ENCODE measurements at places on chromosomes 3 and 15.

- no peak for DNase-seq
These were observed 217.9 kb upstream of the THBS1 start for GRCh38 chr15:39362821-39363561.

DNA sequence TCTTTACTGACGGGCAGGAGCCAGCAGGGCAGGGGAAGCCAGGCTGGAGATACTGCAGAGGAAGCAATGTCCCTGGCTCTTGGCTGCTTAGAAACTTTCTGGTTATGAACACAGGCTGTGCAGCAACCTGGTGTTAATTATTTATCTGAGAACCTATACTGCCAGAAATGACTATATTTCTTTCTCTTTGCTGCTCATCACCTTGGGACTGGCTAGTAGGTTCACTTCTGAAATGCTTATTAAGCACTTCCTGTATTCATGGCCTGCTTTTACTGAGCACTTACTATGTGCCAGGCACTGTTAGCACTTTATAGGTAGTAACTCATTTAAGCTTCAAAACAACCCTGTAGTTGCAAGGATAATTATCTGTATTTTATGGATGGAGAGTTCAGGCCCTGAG lies 57.6 kb downstream of the RAB11A start:
- DNase-seq: no peak

DNA sequence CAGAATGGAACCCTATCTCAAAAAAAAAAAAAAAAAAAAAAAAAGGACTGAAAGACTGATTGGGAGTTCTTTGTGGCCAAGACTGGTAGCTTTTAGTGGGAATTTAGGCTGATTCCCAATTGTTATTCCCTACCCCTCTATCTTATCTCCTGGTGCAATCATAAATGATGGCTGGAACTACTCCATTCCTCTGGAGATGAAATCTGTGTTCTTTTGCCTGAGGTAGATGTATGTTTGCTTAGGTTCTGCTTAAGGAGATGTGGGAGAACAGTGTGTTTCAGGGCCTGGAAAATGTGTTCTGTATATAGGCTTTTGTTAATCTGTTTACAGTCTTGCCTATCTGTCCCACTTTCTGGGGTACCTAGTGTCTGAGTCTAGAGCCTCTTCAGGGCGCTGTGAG lies 19.5 kb downstream of the UBE2Q2 start:
- DNase-seq: no peak

GRCh38 chr15:92614301-92614700 lies 41.3 kb downstream of the FAM174B start:
- DNase-seq: no peak

DNA sequence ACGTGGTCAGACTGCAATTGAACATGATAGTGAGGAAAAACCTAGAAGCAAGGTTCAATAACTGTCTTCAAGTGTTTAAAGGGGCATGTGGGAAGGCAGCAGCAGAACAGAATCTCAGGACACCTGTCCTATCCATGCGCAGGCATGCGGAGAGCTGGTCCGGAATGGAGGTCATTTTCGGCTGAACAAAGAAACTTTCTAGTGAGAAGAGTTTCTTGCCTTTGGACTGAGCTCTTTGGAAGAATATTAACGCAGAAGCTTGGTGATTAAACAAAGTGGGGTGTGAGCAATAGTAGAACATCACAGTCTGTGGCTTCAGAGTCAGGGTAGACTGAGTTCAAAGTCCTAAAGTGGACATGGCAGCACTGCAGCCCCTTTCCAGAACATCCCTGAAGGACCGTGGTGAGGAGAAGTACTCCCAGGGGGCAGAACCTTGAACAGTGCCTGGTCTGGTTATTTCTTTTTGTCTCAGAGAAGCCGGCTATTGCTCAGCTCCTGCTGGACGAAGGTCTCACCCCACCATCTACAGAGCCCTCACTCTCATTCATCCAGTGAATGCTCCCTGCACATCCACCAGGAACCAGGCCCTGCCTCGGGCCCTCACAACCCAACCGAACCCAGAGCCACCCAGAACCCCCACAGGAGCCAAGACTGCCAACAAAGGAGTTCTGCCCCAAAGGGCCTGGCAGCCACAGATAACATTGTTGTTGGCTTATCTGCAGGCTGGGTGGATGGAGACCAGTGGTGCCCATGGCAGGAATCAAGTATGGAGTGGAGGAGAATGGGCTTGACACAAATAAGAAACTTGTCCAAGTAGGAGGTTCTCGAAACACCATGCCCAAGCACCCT lies 2.8 kb upstream of the SSUH2 start:
- DNase-seq: no peak

DNA sequence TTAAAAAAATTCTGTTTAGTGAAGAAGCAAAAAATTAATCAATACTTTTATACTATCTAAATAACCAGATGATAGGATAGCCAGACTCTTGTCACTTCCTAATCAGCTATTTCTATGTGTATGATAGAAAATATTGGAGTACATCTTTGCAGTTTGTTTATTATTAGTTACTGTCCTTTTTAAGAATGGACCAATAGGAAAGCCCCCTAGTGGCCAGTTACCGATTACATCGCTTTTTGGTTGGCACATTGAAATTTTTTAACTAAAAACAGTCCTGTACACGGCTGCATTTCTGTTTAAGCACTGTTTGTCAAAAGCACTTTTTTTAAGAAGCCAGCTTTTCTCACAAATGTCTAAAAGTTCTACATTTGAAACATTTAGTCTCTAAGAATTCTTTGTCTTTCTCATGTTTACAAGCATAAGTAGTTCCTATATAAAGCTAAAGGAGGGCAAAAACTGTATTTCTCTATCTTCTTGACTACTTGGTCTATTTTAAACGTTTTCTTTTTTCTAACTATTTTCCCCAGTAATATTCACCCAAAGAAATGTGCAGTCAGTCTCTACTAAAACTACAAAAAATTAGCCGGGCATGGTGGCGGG lies 253.2 kb upstream of the LRTM1 start:
- DNase-seq: no peak

DNA sequence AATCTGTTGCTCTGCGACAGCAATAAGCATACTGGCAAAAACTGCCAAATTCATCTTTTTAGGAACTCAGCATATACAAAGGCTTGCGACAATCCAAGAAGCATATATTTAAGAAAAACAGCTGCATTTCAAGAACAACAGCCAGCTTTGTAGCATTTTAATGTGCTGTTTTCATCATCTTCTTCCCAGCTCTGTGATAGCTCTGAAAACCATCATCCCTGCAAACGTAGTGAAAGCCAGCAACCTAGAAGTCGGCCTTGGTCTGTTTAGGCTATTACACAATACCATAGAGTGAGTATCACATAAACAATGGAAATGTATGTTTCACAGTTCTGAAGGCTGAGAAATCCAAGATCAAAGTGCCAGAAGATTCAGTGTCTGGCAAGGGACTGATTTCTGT lies 187.5 kb downstream of the NAALADL2 start:
- DNase-seq: no peak

- DNase-seq: no peak
These were observed 122.9 kb downstream of the RORA start for GRCh38 chr15:61106044-61106834.

GRCh38 chr3:153210146-153210545 lies 48.1 kb downstream of the RAP2B start:
- no peak for DNase-seq

GRCh38 chr3:17059989-17060550 lies 175.3 kb downstream of the PLCL2 start:
- DNase-seq: no peak

DNA sequence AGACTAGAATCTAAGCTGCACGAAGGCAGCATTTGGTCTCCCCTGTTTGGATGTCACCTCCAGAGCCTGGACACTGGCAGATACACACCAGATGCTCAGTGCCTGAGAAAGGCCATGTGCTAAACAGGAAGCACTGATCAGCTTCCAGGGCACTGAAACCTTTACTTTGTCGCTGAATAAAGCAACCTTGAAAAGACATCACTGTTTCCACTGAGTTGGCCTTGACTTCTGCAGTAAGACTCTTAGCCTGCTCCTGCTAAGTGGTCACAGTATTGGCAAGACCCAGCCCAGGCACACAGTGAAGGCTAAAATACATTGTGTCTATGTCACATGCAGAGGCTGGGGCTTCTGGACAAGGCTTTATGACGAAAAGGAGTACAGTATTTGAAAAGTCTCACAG lies 104.3 kb upstream of the ICE2 start:
- no peak for DNase-seq

DNA sequence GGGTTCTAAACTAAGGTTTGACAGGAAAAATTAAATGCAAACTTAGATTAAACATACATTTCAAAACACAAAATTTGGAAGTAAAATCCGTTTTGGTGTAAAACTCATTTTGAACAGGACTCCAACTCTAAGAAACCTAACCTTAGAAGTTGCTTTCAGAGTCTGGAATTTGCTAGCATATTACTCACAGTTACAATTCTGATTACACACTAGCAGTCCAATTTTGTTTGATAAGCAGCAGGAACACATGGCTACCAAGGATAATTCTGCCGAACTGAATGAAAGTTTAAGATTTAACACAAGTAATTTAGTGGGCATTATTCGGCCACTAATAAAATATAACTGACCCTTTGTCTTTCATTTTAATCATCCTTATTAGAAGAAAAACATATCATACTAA lies 49.6 kb downstream of the FRMD5 start:
- DNase-seq: no peak

DNA sequence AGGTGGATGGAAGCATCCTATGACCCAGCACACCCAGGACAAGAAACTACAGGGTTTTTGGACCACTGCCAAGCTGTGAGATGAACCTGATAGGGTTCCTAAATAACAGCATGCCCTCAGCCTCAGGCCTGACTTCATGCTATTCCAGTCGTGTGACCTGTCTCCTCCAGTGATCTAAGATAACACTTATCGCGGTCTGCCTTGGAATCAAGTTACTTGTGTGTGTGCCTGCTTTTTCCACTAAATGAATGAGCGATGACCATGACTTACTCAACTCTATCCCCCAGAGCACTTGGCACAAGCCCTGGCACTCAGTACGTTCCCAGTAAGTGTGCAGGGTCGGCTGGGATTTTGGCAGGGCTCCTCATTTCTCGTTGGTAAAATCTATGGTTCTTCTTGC lies 172.7 kb upstream of the TP63 start:
- no peak for DNase-seq

- no peak for DNase-seq
These were observed 4.4 kb upstream of the ENTPD3 start for GRCh38 chr3:40382617-40382979.

GRCh38 chr3:52518723-52519444 lies 14.8 kb downstream of the NT5DC2 start:
- DNase-seq: no peak
